ENCODE measurements at places on chromosomes 12 and 14.

- DNase-seq, result no peak
Measured at GRCh38 chr14:66088656-66089055, 397.5 kb upstream of the CCDC196 start.

DNA sequence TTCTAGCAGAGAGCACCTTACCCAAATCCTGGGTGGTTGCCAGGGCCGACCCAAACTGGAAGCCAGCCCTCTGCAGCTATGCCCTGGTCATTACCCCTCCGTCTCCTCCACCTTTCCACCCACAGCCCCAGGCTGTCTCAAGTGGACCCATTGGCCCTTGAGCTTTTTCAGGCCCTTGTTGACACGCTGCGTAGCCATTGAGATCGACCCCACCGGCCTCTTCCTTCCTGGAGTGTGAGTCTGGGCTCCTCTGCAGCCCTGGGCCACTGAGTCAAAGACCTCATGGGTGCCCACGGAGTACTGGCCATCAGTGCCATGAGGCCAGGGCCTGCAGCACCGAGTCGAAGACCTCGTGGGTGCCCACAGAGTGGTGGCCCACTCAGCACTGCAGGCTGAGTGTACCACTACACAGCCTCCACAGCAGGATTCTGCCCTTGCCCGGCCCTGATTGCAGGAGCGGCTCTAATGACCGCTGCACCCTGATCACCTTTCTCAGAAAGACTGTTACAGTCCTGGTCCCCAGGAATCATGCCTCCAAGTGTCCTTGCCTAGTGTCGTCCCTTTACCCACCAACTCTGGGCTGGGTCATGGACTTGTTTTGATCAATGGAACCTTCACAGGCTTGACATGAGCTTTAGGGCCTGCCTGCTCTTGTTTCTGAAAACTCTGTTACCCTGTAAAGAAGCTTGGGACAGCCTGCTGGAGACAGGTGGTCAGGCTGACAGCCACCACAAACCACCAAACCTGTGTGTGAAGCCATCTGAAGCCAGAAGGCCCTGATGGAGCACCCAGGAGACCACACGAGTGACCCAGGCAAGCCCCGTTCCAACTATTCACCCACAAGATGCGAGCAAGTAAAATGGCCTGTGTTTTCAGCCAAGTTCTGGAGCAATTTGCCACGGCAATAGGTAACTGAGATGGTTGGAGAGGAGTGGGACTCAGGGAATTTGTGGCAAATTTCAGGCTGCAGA, 39.6 kb upstream of the TRAF3 start:
- no peak for DNase-seq

- DNase-seq, result no peak
Measured at GRCh38 chr12:57260366-57260765, 9.4 kb upstream of the STAC3 start.

GRCh38 chr12:62703011-62703380, 232.0 kb downstream of the PPM1H start:
- DNase-seq, result no peak

GRCh38 chr14:100532154-100532861, 54.9 kb downstream of the BEGAIN start:
- DNase-seq, result no peak

DNA sequence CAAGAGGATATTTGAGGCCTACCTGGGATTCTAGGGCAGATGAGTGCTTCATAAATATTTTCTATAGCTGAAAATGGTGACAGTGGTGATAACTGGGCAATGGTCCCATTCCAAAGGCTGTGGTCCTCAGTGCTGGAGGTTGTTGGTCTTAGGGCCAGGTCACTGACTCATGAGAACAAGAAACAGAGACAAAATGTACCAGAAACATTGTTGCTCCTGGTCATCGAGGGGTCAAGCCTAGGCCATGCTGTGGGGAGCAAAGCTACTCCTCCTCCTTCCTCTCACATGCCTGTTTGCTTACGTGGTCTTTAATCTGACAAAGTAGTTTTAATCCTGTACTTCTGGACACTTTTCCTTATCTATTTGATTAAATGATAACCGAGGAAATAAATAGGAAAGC, 33.8 kb downstream of the ERG28 start:
- DNase-seq, result no peak

GRCh38 chr14:105093038-105093430, 27.8 kb upstream of the GPR132 start:
- DNase-seq, result peak; percentile 71

- DNase-seq, result no peak
Measured at GRCh38 chr14:76426161-76426696, 50.3 kb downstream of the ESRRB start.

- no peak for DNase-seq
Measured at GRCh38 chr12:113838896-113839295, 127.2 kb downstream of the RBM19 start.

DNA sequence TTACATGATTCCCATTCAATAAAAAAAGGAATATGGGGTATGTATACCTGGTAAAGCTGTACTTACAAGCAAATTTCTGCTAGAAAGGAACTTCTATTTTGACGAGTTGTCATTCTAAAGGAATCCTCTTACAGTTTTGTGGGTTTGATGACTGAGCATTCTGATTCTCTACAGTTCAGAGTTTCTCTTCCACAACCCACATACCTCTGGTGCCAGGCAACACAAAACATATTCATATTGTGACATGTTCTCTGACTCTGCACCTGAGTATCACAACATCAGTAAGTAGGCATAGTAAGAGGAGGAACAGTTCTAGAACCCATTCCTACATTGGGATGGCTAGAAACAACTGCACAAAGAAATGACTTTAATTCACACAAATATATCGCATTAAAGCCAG, 636.6 kb downstream of the MED13L start:
- no peak for DNase-seq

- no peak for DNase-seq
Measured at GRCh38 chr12:127262615-127263014, 1004.4 kb upstream of the TMEM132C start.

GRCh38 chr12:50123203-50123602, 11.2 kb downstream of the COX14 start:
- no peak for DNase-seq

- DNase-seq, result no peak
Measured at GRCh38 chr14:68939893-68940613, 39.0 kb downstream of the ACTN1 start.

GRCh38 chr14:93107453-93107852, 8.3 kb downstream of the ITPK1 start:
- no peak for DNase-seq

All from T-cell (primary cell).